ENCODE measurements at places on chromosomes 7 and 10. TPM values are rescaled to one million over a fixed set of nuclear protein-coding genes. Genes with fewer than 3 reads are reported as not detected.

NODAL gene
- total RNA-seq = not detected

GRCh38 chr7:98209166-98209920 is 1.9 kb upstream of the BHLHA15 start:
- H3K4me3 ChIP-seq = peak overlapping the region; percentile 54
- DNase-seq = no peak
- peaks cover 16% of the 10 kb centered on the region for H3K4me1 ChIP-seq
- H3K36me3 ChIP-seq = peaks cover 6% of the 10 kb centered on the region

SCART1 gene
- total RNA-seq = 1.5 TPM

DNA sequence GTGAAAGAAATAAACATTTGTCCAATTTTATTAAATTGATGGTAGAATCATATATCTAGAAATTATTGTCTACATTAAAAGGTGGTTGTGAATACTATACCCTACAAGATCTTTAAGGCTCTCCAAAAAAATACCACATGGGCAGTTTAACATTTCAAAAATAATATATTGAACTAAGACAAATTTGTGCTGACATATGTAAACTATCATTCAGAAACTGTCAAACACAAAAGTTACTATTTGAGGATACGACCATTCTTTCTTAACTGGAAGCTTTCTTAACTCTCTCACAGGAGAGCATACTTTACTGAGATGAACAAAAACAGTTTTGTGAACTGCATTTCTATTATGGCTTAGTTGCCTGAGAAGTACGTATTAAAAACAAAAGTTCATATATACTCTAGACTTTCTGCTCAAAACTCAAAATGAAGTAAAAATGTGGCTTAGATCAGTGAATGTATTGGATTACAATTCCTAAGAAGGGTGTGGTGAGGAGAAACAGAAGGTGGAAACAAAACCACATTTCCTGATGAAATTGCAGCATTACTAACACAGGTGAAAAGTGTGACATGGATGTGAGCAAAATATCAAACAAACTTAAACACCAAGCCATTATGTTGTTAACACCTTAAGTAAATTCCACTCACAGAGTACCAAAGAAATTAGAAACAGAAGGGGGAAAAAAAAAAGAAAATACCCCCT is 138.5 kb downstream of the SEMA3A start:
- no peak overlapping the region for H3K27ac ChIP-seq
- H3K4me3 ChIP-seq = no peak overlapping the region
- peaks cover 7% of the 10 kb centered on the region for H3K4me1 ChIP-seq
- no peaks in the 10 kb centered on the region for H3K27me3 ChIP-seq

CPA2 gene
- total RNA-seq = not detected

DNA sequence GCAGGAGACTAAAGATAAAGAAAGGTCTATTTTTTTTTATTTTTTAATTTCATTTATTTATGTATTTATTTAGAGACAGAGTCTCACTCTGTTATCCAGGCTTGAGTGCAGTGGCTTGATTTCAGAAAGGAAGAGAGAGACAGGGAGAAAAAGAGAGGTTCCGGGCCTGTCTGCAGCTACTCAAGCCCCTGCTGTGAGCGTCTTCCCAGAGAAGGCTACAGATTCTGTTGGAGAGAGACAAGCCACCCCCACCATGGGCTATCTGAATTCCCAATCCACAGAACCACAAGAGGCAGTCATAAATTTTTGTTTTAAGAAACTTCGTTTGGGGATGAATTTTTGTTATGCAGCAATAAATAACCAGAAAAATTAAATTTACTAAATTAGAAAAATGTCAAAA is 68.1 kb downstream of the CALN1 start:
- H3K4me1 ChIP-seq = no peaks in the 10 kb centered on the region
- peaks cover 2% of the 10 kb centered on the region for H3K27me3 ChIP-seq
- H3K27ac ChIP-seq = no peak overlapping the region
- DNase-seq = no peak
- no peaks in the 10 kb centered on the region for H3K36me3 ChIP-seq

DNA sequence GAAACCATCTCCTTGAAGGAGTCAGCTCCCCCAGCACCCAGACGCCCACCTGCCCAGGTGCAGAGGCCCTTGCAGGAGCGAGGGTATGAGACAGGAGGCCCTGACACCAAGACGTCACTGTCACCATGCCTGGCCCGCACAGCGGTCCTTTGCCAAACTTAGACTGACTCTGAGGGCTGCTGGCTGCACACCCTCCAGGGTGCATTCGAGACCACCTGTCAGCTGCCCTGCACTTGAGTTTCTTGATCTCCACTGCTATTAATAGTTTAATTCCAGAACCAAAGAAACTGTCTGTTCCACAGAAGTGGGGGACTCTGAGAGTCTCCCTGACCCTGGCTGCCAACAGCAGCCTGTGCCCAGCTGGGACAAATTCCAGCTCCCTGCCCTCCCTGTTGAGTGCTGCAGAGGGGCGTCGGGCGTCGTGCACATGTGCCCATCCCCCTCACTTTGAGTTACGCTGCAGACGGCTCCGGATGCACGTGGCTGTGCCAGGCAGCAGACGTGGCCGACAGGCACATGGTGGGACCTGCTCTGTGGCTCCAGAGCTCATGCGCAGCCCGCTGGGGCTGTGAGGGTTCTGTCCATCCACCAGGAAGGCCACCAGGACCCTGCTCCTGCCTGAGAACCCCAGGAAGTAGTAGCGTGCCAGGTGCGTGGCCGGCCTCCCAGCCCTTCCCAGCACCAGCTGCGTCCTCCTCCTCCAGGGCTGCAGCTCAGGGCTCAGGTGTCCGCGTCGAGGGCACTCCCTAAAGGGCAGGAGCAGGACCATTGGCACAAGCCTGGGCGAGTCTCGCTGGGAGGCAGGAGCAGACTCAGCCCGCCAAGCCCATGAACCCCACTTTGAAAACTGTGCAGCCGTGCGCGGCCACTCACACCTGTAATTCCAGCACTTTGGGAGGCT is 24.8 kb downstream of the ELFN1 start:
- H3K4me3 ChIP-seq = no peak overlapping the region
- H3K4me1 ChIP-seq = peaks cover 5% of the 10 kb centered on the region
- peaks cover 6% of the 10 kb centered on the region for H3K27me3 ChIP-seq
- no peaks in the 10 kb centered on the region for H3K36me3 ChIP-seq
- peak; percentile 3 for DNase-seq

- no peak for DNase-seq
- no peak overlapping the region for H3K27ac ChIP-seq
- H3K27me3 ChIP-seq = no peaks in the 10 kb centered on the region
- no peak overlapping the region for H3K4me3 ChIP-seq
- no peaks in the 10 kb centered on the region for H3K4me1 ChIP-seq
Observed at GRCh38 chr10:86295351-86295750, 71.2 kb downstream of the GRID1 start.

ZNF438 gene
- total RNA-seq = 2.6 TPM

All from activated naive CD4-positive, alpha-beta T cell treated with anti-CD3 and anti-CD28 coated beads for 36 hours (primary cell).